ENCODE measurements at places on chromosomes 11 and 22.

- peak; percentile 82 for DNase-seq
Measured at GRCh38 chr11:58578136-58578634, 678 bp upstream of the ZFP91 start.

GRCh38 chr11:6889835-6890234 lies 2.5 kb downstream of the OR2D2 start:
- DNase-seq = no peak

DNA sequence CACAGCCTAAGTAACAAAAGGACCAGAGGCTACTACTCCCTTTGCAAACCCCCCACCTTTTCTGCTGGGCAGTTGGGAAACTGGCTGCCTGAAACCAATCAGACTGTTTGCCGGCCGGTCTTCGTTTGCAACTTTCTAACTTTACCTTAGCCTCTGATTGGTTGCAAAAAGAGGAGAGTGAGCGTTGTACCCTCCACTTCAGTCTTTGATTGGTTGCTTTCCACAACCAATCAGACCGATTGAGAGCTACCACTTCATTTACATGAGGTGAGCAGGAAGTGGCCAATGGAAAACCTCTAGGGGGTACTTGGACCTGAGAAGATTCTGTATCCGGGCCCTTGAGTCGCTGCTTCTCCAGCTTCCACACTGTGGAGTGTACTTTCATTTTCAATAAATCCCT lies 18.8 kb upstream of the CLNS1A start:
- no peak for DNase-seq

DNA sequence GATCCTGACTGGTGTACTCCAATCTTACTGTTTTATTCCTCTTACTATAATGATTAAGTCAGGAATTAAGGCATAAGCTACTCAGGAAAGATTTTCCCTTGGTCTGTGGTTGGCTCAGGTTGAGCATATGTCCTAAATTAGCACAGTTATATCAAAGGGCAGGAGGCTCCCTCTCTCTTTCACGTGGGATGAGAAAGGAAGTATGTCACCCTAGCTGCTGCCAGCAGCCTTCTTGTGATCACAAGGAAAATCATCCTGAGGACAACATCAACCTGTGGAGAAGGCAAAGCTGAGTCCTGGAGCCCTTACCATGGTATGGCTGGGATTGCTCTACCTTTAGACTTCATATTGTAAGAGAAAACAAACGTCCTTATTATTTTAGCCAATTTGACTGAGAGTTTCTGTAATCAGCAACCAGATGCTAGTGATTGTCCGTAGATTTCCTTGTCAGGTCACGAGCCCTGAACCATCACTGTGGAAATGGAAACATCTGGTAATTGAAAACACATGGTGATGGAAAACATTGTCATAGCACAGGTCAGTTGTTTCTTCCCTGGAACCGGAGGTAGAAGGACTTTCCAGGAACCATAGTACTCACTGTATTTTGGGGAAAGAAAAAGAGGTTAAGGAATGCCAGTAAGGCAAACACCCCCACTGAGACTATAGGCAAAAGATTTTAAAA lies 40.6 kb upstream of the DEUP1 start:
- no peak for DNase-seq

DNA sequence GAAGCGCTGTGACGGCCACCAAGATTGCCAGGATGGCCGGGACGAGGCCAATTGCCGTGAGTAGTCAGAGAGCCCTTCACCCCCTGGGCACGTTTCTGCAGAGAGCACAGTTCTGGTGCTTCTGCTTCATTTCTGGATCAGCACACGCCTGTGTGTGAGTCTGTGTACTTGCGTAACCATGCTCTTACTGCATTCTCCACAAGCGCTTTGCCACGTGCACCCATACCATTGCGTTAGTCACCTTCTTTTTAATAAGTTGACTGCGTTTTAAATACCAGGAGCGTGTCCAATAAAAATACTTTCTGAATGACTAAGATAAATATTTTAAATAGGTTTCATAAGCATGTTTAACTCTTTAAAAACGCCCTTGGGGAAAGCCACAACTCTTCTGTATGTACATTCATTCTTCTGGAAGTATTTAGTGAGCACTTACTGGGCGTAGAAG lies 143.0 kb upstream of the SORL1-AS1 start:
- no peak for DNase-seq

- no peak for DNase-seq
Measured at GRCh38 chr22:19535001-19535400, 10.8 kb upstream of the CLDN5 start.

DNA sequence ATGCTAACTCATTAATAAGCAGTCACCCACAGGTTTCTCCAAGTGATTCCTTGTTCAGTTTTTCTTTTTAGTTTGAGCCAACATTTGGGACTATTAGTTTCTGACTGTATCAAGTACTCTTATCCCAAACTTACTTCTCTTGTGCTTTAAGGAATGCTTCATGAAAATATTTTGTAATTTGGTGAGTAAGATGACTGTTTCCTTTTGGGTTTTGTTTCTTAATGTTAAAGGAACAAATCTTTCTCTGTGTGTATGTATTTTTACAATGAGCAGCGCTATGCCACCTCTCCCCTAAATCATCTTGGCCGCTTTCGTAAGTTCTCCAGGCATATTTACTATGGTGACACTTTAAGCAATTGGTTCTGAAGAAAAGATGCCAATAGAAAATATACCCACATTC lies 72.4 kb downstream of the LDLRAD3 start:
- no peak for DNase-seq
